ENCODE measurements at places on chromosomes 6 and 20. TPM values are rescaled to one million over a fixed set of nuclear protein-coding genes. Genes with fewer than 3 reads are reported as not detected.

Gene DACT2
- total RNA-seq, result not detected

Gene FAM162B
- not detected for total RNA-seq

Gene MUC21
- not detected for total RNA-seq

Gene GJA1
- not detected for total RNA-seq

Gene CAP2
- not detected for total RNA-seq

Gene MAS1
- not detected for total RNA-seq

Gene ARFGEF3
- total RNA-seq, result not detected

Gene TRIM15
- not detected for total RNA-seq

Gene MUC22
- total RNA-seq, result not detected

Gene ID4
- total RNA-seq, result not detected

Gene PRICKLE4
- not detected for total RNA-seq

Gene TFAP2D
- not detected for total RNA-seq

Gene SEMG1
- total RNA-seq, result not detected

Gene FAM135A
- total RNA-seq, result 10.1 TPM

Gene C4A
- 4.0 TPM for total RNA-seq

Gene DUSP22
- total RNA-seq, result 46.6 TPM

Gene ALDH5A1
- total RNA-seq, result 4.7 TPM

Gene KIF25
- total RNA-seq, result not detected

Gene C6orf58
- total RNA-seq, result not detected

Gene IFNGR1
- 44.3 TPM for total RNA-seq

Gene DCBLD1
- 1.3 TPM for total RNA-seq

Gene CST9
- not detected for total RNA-seq

Gene FERMT1
- not detected for total RNA-seq

Gene LY86
- total RNA-seq, result not detected

Gene DUSP15
- not detected for total RNA-seq

Gene OLIG3
- not detected for total RNA-seq

Gene RIMS1
- total RNA-seq, result not detected

Gene TTK
- total RNA-seq, result 1.7 TPM

Gene AVP
- 1.4 TPM for total RNA-seq

Gene COL9A3
- not detected for total RNA-seq

Gene RREB1
- 45.2 TPM for total RNA-seq

Gene TP53TG5
- not detected for total RNA-seq

Gene PPP1R3G
- total RNA-seq, result 0.10 TPM

Gene B3GAT2
- not detected for total RNA-seq

Gene TFAP2A
- not detected for total RNA-seq

Gene UFL1
- 19.1 TPM for total RNA-seq

Gene TSPO2
- total RNA-seq, result not detected

All from CD4-positive, CD25-positive, alpha-beta regulatory T cell (primary cell).